NCI-H1930 (cell line): ENCODE measurements at places on chromosomes 1 and 21.

DNA sequence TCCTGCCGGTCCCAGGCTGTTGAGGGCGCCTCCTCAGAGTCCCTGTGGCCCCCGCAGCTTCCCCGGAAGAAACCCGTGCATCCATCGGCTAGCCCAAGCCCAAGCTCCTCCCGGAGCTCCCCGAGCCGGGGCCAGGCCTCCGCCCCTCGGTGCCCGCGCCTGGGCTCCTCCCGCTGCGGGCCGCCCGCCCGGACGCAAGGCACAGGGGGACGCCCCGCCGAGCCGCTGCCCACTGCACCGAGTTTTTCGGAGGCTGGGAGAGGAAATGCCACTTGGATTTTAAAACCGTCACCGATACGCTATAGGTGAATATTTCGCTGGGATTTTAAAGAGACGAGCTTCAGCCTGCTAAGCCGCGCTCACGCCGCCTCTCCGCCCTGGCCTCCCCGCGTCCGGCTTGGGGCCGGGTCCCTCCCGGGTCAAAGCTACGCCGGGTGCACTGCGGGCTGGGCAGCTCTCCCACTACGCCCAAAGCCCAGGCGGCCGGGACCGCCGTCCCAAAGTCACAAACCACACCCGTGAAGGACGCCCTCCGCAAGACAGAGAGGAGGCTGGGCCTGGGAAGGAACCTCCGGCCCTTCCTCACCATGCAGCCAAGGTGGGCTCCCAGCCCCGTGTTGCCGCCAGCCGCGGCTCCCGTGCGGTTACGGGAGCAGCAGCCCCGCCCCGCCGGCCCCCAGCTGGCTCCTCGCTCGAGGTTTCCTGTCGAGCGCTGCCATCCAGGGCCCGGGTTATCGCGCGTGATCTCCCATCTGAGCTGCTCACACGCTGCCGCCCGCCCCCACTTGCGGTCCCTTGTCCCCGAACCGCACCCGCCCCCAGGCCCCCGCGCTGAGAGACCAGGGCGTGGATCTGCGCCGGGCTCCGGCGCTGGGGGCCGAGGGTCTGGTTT lies 63.2 kb downstream of the CD247 start:
- peak; percentile 39 for DNase-seq

DNA sequence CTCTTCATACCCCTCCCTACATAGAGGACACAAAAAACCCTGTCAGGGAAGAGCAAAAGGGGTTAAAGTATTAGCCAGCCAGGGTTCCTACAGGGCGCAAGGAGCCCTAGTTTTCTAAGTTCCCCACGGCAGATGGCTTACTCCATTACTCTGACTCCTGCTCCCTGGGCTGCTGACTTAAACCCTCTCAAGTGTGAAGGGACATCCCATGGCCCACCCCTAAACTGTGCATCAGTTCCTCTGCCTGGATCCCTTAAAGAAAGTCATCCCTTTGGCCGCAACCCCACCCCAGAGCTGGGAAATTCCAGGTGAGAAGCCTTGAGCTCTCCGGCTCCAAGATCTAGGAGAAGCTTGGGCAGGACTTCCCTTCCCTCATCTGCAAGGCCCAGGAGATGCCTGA lies 236.0 kb downstream of the TOMM20 start:
- DNase-seq, result no peak

- no peak for DNase-seq
Observed at GRCh38 chr21:41428847-41429246, 2.8 kb downstream of the MX1 start.

- DNase-seq, result no peak
Observed at GRCh38 chr21:30479259-30479658, 908 bp downstream of the KRTAP19-1 start.

DNA sequence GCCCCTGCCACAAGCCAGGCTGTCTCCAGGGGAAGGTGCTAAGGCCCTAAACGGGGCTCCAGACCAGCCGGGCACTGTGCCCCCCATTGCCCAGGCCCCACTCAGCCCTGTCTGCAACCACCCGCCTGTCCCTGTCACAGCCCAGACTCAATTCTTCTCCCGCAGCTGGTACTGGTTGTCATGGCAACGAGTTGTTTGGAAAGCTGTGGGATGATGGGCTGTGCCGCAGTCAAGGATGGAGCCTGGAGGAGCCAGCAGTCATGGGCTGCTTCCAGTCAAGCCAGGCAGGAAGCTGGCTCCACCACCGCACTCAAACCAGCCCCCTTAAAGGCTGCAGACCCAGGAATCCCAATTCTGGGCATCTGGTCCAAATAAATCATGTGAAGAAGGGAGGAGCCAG lies 4.2 kb downstream of the SPOCD1 start:
- DNase-seq, result peak; percentile 57

- no peak for DNase-seq
Observed at GRCh38 chr1:236992449-236992848, 11.8 kb downstream of the MT1HL1 start.

GRCh38 chr1:182217967-182218366 lies 156.5 kb upstream of the ZNF648 start:
- DNase-seq, result no peak

DNA sequence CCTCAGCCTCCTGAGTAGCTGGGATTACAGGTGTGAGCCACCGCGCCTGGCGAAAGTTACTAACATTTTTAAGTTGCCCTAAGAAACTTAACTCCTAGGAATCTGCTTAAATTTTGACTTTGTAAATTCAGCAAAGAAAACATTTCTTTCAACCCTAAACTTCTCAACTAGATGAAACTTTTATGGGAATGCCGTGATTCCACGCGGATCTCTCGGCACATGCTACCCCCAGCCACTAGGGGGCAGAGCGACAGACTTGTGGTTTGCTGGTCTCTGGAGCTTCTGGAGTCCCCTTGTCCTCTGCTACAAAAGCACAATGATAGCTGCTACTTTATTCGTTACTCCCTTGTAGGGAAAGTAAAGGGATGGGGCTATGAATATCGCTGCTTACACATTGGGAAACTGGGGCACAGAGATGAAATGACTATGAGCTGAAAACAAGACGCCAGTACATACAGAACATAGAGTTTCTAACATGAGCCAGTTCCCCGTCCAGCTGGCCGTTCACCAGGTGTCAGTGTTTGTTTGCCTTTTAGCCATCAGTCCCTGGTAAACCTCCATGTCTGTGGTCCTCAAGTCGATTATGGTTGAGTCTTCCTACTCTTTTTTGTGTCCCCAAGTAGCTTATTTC lies 114.7 kb downstream of the PBX1 start:
- no peak for DNase-seq

DNA sequence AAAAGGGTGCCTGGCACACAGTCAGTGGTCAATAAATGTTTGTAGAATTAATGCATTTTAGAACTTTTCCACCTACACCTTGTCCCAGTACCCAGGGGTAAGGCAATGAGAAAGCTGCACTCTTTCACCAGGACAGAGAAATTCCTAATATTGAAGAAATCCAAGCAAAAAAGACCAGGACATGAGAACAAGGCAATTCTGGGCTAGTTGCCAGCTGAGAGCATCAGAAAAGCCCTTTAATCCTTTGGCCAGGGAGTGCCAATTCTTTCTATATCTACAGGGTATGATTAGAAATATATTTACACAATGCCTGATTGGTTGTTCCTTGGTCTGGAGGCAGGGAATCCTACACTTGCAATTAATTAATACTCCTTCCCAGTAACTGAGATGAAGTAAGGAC lies 492.4 kb upstream of the NFIA start:
- DNase-seq, result no peak

DNA sequence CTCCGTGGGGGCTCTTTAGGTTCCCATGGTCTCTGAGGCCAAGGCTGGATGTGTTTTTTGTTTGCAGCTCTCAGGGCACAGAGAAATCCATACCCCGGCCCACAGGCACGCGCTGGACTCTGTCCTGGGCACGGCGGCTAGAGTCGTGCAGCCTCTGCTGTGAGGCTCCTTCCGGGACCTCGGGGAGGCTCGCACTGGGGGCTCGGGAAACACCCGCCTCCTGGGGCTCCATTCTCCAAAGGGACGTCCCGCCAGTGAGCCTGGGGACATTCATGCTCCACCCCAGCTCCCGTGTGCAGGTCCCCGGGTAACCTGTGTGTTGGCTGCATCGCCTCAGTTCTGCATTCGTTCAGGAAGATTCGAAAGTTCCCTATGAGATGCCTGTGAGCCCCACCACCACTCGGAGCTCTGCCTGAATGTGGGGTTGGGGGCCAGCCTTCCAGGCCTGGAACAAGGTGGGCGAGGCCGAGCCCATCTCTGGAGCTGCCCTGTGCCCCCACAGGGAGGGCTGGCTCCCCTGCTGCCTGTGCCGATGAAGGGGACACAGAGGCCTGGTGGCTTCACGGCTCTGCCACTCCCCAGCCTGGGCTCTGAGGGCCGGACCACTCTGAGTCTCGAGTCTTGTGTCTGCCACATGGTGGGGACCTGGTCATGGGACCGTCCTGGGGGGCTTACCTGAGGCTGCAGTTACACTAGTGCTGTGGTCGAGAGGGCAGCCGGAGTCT lies 182.0 kb upstream of the ARHGEF16 start:
- DNase-seq, result no peak

GRCh38 chr1:210321131-210321530 lies 7.6 kb upstream of the HHAT start:
- no peak for DNase-seq

DNA sequence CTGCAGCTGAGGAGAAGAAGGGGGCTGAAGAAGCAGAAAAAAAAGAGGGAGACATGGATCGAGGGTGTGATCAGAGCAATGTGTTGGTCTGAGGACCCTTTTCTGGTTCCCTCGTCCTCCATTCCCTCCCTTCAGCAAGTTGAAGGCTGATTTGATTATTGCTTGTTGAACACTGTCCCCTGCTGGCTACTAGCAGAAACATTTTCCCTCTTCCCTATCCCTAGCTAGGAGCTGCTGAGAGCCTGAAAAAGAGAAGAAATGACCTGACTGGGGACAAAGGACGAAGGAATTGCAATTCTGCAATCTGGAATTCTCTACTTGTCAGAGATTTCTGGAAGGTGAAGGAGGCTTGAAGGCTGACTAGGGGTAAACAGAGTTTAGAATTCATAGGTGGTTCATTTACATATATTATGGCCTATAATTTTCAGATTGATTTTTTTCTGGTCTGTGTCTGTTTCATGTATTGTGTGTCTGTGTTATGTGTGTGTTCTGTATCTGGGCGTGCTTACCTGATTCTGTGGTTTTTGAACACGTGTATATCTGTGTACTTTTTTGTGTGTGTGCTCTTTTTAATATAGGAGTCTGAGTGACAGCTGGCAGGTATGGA lies 9.8 kb downstream of the NHLH1 start:
- DNase-seq, result peak; percentile 29

- DNase-seq, result no peak
Observed at GRCh38 chr21:40474513-40474912, 372.4 kb downstream of the DSCAM start.

DNA sequence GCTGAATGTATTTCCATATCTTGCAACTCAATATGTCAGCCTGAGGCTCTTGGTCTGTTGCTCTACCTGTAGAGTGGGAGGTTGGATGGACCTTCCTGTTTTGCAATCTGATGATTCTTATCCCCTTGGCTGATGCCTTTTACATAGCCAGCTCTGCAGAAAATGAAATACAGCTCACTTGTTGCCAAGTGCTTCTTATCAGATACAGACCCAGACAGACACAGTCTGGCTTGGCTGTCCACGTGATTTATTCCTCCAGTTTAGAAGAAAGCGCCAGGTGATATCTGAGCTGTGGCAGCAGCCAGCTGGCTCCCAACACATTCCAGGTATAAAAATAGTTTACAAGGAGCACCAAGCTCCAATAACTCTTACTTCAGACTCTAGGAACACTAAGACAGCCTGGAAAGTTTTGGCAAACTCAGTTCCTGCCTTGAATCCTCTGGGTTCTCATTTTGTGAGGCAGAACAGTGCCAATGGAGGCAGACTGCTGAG lies 479.2 kb upstream of the USP24 start:
- DNase-seq, result no peak

DNA sequence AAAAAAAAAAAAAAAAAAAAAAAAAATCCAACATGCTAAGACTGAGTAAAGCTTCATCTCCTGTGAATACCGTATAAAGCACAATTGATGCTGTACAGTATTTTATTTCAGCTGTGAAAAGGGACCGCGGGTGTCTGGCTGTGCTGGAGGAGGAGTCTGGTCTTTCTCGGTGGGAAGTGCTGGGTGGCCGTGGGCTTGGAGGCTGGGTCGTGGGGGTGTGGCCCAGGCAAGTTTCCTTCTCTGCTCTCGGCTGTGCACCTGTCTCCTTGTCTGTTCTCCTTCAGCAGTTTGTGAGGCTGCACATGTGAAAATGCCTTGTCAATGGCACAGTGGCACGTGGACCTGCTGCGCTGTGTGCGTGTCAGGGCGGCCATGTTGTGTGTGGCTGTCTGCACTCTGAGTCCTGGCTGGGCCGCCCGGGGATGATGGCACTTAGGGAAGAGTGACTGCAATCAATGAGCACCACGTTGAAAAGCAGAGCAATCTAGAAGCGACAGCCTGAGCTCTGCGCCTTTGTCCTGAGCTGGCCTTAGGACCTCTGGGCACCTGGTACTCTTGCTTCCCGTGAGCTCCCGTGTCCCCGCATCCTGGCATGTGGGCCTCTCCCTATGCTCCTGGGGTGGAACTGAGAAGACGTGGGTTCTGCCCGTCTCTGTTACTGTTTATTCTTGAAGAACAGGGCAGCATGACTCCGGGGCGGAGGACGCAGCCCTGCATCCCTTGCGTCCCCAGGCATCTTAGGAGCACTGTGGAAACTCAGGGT lies 14.5 kb downstream of the AGPAT3 start:
- DNase-seq, result no peak

DNA sequence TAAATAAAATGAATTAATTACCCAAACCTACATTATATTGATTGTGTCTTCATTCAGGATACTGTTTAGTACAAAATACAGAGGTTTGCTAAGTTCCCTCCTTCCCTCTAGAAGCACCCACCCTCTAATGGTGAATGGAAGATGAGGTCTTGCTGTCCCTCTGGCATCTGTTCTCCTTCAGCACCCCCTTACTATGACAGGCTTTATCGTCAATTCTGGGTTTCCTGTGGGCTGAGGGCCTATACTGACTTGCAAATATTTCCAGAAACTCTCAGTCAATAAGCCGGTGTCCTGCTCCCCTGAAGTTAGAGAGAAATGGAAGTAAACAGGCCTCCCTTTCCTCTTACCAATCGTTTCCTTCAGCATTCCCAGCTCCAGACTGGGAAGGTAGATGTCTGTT lies 13.2 kb downstream of the LAX1 start:
- no peak for DNase-seq
